CD4-positive, alpha-beta T cell treated with Interleukin-15 for 4 hours (primary cell): ENCODE measurements at places on chromosomes 11 and 22.

DNA sequence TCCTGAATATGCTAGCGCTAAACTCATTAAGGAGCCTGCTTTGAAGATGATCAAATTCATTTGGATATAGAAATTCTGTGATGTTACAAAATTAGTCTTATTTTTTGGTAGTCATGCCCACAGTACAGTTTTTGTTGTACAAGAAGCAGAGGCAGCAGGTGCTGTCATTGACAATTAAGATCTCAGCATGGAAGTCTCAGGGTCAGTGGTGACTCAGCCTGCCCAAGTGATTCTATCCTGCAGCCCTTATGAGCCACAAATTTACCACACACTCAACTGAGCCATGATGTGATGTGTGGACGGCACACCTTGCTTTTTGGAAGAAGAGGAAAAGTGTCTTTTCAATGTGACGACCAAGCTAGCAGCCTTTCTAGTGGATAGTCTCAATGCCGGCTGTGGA, 153.6 kb upstream of the SORL1-AS1 start:
- DNase-seq = no peak

- no peak for DNase-seq
Observed at GRCh38 chr11:76156971-76157427, 49.3 kb downstream of the WNT11 start.

DNA sequence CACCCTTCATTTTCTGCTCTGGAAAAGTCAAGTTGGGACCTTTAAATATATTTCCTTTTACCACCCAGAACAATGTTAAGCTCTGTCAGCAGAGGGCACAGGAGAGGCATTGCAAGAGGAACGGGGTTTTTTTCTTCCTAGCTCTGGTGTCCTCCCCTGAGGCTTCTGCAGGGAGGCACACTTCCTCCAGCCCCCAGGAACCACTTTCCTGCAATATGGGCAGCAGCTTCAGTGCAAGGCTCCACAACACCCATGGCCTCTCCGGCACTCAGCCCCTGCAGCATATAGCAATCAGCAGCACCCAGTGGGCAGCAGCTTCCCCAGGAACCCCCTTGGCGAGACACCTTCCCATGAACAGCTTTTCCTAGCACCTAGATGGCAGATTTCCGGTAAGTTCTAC, 101.4 kb downstream of the SYT9 start:
- DNase-seq = no peak

DNA sequence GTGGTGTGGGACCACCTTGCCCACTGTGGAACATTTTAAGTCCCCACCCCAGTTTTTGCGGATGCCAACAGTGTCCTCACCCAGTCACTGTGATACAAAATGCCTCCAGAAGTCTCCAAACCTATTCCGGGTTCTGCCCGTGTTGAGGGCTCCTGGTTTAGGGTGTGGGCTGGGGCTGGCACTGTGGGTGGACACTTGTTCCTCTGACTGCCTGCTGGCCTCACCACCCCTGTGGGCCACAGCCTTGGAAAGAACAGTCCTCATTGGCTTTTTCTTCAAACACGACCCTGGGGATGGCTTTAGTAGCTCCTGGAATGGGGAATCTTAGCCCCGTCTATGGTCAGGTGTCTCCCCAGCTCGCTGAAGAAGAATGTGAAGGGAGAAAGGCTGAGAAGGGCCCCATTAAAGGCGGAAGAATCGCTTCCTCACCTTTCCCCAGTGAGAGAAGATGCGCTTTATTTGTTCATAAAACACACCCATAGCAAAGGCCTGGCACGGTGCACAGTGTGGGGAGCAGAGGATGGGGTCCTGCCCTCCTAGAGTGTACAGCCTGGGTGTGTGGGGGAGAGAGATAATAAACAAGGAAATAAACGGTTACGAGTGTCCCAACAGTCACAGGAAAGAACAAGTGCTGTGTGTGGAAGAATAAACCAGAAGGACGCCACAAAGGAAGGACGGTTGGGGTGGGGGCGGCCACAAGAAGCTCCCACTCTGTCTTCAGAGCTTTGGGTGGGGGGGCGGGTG, 91.6 kb upstream of the SLC22A12 start:
- DNase-seq = no peak

GRCh38 chr11:8040921-8041285, 40.1 kb upstream of the TUB start:
- no peak for DNase-seq

DNA sequence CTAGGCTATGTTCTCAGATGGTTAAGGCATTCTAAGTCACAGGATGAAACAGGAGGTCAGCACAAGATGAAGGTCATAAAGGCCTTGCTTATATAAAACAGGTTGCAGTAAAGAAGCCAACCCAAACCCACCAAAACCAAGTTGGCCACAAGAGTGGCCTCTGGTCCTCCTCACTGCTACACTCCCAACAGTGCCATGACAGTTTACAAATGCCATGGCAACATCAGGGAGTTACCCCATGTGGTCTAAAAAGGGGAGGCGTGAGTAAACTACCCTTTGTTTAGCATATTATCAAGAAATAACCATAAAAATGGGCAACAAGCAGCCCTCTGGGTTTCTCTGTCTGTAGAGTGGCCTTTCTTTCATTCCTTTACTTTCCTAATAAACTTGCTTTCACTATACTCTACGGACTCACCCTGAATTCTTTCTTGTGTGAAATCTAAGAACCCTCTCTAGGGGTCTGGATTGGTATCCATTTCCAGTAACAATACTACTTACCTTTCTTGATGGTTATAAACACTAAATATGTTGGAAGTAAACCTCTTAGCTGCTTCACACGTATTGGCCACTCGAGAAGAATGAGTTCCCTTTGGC, 1237.9 kb downstream of the FAM181B start:
- no peak for DNase-seq

DNA sequence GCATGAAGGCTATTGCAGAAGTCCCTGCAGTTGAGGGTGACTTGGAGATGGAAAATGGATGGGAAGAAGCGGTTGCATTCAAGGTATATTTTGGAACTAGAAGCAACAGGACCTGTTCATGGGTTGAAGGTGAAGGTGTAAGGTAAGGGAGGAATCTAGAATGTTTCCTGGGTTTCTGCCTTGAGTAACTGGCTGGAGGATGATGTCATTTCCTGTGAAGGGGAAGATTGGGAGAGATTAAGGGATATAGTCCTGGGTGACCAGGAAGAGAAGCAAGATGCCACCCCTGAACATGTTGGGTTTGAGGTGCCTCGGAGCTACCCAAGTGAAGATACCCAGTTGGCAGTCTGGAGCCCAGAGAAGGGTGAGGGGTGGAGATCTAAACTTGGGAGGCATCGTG, 12.1 kb upstream of the MOGAT2 start:
- no peak for DNase-seq

- no peak for DNase-seq
Observed at GRCh38 chr11:118374729-118375128, 15.3 kb downstream of the UBE4A start.
